ENCODE measurements at places on chromosomes 1 and 21. TPM values are rescaled to one million over a fixed set of nuclear protein-coding genes. Genes with fewer than 3 reads are reported as not detected.

Gene LCE1A
- not detected for total RNA-seq

Gene CHRM3
- total RNA-seq, result 1.4 TPM

Gene CR1
- 23.0 TPM for total RNA-seq

Gene IGSF3
- 3.0 TPM for total RNA-seq

Gene DNASE2B
- total RNA-seq, result not detected

Gene LCE3E
- not detected for total RNA-seq

Gene MRPL9
- total RNA-seq, result 46.3 TPM

Gene KANK4
- total RNA-seq, result 0.37 TPM

Gene FCER1G
- 40.4 TPM for total RNA-seq

- no peak for DNase-seq
Observed at GRCh38 chr1:183600136-183600535, 9.9 kb upstream of the NCF2 start.

DNA sequence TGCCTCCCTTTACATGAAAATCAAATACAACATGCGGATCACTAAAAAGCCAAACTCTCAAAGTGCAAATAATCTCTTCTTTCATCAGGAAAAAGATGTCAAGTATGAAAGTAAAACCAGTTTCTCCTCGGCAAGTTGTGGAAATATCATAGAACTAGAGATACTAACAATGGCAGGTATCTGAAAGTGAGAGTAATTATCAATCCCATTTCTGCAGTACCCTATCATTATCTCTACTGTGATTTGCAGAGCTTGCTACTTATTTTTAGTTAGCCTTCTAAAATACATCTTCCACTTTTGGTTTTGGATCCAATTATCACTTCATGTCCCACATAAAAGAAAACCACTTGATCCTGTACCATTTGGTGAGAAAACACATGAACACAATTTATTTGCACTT, 3.0 kb downstream of the TP53BP2 start:
- no peak for DNase-seq

DNA sequence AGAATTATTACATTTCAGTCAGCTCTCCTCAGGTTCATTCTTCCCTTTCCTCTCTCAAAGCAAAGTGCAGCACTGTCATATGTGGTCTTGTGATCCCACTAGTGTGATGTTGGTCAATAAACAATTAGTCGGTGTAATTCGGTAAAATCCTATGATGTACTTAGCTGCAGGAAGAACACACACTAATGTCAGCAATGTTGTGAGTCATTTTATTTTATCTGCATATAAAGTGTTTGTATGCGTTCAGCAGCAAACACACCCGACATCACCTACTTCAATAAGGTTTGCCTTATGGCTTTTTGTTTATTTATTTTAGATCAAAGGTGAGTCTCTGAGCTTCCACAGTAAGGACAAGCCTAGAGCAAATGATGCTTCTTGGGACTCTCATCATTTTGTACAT, 47.8 kb downstream of the PTPN14 start:
- DNase-seq, result no peak

- DNase-seq, result no peak
Observed at GRCh38 chr1:202167708-202168415, 7.5 kb upstream of the PTPN7 start.

GRCh38 chr1:16043521-16043920, at the start of gene CLCNKB:
CLCNKB (plus strand) TSS chr1:16043782; CDS start chr1:16044493, 711 bp downstream.
- DNase-seq, result no peak

- DNase-seq, result no peak
Observed at GRCh38 chr1:224406216-224406615, 28.4 kb downstream of the WDR26 start.

GRCh38 chr1:201401700-201402099, 2.6 kb upstream of the LAD1 start:
- no peak for DNase-seq

DNA sequence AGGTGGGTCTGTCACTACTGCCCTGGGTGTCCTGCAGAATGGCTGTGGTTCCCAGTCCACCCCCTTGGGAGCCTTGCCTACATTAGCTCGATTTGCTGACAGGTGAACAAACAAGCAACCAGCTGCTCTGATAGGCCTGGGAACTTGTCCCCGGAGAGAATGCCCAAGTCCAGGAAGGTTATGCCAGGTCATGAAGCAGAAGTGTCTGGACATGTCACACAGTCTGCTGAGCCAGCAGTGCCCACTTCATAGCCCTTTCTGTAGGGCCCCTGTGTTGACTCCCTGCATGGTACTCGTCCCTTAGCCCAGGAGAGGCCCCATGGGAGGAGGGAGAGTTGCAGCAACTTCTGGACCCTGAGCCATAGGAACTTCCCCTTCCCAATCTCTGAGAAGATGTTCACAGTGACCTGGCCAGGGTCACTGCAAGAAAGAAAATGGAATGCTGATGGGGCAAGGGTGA, 31.0 kb downstream of the UCK2 start:
- no peak for DNase-seq

- no peak for DNase-seq
Observed at GRCh38 chr1:36523230-36523495, 40.5 kb upstream of the CSF3R start.

GRCh38 chr1:117188170-117188815, 22.4 kb downstream of the VTCN1 start:
- DNase-seq, result no peak

DNA sequence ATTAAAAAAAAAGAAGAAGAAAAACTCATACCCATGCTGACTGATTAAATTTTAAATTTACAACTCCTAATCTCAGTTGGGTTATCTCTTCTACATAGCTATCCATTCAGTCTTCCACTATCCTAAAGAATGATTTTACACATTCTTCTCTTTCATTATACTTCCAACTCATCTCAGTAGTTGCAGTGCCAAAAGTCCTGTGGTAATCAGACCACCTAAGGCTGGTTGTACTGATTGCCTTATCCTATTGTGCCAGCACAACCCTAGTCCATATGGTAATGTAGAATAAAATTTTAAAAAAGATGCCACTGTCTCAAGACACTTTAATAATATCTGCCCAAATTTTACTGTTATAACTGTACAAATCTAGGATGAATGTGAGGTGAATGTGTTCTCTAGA, 448.0 kb downstream of the LRRIQ3 start:
- DNase-seq, result no peak

DNA sequence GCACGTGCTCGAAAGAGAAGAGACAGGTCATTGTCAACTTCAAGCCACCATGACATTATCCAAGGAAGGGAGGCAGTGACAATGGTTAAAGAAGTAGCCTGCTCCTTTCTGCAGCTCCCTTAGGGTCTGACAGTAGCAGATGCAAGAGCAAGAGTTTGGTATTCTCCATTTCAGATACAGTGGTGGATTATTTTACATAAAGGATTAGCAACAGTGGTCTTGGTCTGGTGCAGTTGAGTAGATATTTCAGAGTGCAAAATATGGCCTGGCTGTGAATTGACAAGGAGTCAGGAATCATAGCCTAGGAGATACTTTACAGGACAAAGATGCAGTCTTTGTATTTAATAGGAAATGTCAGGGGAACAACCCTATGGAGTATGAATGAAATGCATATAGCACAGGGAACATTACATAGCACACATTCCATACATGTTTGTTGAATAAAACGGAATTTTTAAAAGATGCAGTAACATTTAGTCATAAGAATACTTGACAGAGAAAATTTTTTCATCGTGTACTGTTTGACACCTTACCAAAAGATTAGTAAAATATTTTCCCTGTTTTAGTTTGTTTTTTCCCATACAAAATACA, 41.8 kb downstream of the CHRM3 start:
- DNase-seq, result no peak

GRCh38 chr1:197912739-197913494, 4.3 kb upstream of the LHX9 start:
- DNase-seq, result no peak

GRCh38 chr1:189970331-189971230, 507.1 kb downstream of the BRINP3 start:
- DNase-seq, result no peak

DNA sequence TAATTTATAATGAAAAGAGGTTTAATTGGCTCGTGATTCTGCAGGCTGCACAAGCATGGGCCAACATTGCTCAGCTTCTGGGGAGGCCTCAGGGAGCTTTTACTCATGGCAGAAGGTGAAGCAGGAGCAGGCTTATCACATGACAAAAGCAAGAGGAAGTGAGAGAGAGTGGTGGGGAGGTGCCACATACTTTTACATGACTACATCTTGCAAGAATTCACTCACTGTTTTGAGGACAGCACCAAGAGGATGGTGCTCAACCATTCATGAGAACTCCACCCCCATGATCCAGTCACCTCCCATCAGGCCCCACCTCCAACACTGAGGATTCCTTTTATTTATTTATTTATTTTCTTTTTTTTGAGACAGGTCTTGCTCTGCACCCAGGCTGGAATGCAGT, 5.5 kb upstream of the PLEKHM2 start:
- no peak for DNase-seq

GRCh38 chr1:27018316-27018715, 5.7 kb upstream of the TENT5B start:
- DNase-seq, result no peak

DNA sequence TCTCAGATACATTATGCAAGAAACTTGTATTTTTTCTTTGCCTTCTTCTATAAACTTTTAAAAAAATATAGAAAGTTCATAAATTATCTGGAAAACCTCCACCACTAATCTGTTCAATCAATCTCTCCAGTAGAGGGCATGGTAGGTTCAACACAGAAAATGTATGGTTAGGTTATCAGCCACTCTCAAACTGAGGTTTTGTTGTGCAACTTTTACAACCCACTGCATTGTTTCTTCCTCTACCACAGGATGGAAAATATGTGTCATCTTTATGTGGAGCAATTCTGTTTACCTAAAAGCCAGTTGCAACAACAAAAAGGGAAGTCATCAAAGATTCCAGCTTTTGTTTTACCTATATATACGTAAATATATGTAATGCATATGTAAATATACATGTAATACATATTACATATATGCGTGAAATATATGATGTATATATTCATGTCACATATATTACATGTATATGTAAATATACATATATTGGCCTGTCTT, 3.0 kb upstream of the RGS2 start:
- no peak for DNase-seq

- DNase-seq, result no peak
Observed at GRCh38 chr21:44960141-44961092, 20.6 kb downstream of the SLX9 start.

GRCh38 chr1:41738475-41738874, 180.2 kb downstream of the HIVEP3 start:
- peak; percentile 20 for DNase-seq

DNA sequence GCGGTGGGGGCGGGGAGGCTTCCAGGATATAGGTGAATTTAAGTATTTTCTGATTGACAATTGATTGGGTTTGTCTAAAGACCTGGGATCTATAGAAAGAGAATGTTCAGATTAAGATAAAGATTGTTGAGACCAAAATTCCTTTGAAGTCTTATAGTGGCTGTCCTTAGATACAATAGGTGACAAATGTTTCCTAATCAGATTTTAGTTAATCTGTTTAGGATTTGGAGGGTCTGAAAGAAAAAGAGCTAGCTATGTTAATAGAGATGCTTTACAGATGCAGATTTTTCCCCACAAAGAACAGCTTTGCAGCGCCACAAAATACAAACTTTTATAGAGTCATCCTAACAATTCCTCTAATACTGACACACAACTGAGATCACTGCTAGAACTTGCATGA, 14.6 kb upstream of the EPRS1 start:
- DNase-seq, result no peak

All from posterior vena cava (tissue), 2 donors.